ENCODE measurements at places on chromosomes 16 and 17.

DNA sequence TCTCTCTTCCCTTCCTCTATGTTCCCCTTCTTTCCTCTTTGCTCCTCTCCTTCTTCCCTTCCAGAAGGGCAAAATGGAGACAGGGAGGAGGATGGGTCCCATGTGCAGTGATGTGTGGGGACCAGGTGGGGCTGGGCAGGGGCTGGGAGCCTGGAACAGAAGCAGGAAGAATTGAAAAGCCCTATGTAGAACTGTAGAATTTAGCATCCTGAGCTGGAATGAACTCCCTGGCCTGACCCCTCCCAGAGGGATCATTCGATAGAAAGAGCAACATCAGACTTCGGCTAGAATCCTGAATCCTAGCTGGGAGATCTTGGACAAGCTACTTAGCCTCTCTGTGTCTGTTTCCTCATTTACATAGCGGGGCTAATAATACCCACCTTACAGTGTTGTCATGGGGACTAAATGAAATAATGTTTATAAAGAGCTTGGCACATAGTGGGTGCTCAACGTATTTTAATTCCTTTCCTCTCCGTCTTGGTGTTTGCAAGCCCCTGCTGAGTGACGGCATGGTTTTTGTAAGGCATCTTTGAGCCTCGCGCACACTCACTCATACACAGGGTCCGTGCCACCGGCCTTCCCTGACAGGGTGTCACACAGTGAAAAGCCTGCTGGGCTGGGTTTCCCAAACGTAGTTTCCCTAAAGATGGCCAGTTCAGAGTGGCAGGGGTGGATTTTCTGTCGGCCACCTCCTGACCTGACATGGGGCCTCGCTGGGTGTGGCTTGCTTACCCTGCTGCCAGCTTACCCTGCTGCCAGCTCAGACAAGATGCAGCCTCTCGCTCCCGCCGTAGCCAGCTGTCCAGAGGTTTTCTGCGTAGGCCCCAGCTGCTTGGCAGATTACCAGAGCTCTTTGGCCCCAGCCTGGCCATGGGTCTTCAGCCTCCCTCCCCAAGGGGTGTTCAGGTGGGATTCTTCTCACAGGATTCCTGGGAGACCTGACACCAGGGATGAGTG is 6.1 kb upstream of the ARHGAP23 start:
- no peak for DNase-seq

DNA sequence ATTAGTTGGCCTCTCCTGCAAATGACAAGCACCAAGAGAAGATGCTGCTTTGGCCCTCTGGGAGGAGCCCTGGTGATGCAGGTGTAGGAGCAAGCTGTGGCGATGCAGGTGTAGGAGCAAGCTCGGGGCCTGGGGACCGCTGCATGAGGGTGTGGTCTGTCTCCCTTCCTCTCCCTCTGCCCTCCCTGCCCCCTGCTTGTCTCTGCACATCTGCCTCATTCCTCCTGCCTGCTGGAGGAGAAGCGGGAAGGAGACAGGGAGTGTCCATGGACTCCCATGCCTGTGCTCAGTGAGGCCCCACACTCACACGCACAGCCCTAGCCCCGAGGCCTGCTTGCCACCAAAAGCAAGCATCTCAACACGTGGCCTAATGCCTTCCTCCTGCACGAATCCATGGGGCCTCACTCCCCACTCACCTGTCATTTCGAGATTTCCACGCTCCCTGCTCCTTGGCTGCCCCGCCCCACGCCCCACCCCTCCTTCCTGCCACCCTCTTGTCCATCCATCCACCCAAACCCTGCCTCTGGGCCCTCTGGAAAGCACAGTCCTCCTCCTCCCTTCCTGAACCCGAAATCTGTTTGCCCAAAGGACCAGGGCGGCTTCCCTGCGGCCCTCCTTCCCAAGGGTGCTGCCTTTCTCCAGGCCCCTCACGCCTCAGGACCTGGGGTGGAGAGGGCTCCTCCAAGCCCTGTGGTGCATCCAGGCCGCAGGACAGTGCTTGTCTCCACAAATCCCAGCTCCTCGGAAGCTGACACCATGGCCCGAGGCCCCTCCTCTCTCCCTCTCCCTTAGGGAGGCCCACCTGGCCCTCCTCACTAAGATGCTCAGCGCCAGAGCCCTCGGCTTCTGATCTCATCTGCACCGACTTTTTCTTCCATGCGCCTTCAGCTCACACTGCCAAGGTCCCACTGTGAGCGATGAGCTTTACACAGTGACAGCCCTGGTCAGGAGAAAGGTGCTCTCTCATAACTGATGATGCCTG is 11.8 kb upstream of the ALDH3A1 start:
- no peak for DNase-seq

DNA sequence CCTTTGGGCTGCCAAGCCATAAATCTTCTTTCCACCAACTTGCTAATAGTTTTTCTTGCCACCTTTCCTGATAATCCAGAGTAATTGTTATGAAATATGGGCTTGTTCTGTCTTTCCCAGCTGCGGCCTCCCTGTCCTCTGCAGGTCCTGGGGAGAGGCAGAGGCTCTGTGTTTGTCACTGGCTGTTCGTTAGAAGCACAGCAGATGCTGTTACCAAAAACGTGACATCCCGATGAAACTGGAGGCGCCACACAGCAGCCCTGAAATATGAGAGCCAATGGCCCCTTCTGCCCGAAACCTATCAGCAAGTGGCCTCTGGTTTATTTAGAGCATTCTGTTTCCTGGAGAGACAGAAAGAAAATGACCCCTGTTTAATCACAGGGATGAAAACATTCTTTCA is 115.1 kb upstream of the ANKFN1 start:
- no peak for DNase-seq

- DNase-seq = no peak
Measured at GRCh38 chr16:65069065-65069464, 52.8 kb downstream of the CDH11 start.

DNA sequence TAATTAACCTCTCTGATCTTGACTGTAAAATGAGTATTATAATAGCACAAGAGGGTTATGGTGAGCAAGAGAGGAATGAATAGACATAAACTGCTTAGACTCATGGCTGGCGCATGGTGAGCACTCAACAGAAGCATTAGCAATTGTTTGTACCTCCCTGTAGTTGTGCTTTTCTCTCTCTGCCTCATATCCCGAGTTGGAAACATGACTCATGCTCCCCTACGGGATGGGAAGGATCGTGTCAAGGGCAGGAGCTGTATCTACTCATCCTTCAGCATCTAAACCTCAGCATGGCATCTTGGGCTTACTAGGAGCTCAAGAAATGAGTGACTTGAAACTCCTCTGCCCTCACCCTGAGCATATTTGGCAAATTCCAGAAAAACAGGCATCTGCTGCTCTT is 299.6 kb downstream of the MAP2K4 start:
- DNase-seq = no peak

DNA sequence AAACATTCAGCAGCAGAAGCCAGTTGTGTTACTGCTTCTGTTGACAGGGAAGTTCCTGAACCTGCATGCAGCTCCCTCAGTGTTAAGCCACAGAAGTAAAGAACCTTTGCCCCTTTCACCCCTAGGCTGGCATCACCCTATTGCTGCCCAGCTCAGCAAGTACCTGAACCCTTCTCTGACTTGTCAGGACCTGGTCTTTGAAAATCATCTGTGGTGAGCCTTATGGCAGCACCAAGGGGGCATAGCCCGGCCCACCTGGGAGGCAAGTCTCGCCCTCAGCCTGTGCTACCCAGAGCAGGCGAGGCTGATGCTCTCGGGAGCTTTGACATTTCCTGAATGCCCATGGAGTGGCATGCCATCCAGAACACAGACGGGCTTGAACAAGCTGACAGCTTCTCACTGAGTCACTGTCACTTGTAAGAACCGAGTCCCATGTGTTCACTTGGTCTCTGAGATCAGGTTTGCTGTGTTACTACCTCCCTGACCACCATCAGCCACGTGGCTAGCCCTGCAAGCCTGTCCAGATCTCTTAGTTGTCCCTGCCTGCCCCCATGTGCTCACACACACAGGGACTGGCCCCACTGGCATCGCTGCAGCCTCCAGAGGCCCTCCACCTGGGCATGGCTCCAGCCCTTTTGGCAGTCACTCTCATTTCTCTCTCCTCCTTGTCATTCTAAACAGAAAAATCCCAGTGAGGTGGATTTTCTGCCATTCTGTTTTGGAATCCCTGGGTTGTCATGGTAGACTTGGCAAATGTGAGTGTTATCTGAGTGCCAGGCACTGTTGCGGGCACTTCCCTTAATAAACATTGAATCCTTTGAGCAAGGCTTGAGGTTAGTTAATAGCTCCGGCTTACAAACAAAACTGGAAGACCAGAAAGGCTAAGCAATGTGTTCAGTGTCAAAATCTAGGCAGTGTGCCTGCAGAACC is 2.9 kb upstream of the CARMIL2 start:
- DNase-seq = no peak

DNA sequence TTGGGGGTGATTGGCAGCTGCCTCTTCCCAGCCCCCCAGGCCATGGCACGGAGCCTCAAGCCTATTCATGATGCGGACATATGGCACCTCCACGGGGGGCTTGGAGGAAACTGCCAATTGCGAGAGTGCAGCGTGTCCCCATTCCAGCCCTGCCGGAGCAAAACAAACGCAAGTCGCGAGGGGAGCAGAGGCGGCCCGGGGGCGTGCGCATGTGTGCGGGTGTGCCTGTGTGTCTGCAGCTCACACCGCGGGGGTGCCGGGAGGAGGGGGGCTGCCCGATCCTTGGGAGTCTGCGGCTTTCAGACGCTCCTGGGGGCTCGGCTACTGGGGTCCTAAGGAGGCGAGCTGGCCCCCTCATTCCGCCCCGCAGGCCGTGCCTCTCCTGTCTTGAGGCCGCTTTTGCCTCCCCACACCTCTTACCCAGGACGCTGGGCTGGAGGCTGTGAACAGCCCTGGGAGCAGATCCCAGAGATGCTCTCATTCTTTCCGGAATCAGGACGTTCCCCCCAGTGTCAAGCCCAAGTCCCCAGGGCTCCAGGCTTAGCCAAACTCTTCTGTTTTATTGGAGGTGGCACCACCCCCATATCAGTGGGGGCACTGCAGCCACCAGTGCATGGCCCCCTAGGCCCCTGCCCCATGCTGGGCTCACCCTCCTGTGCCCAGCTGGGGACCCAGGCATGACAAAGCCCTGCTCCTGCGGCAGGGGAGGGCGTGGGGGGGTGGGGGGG is 29.1 kb downstream of the ENDOV start:
- no peak for DNase-seq
